NCI-H2029 treated with DMSO at 0.1 percent for 48 hours (cell line): ENCODE measurements at places on chromosomes 7 and 10.

DNA sequence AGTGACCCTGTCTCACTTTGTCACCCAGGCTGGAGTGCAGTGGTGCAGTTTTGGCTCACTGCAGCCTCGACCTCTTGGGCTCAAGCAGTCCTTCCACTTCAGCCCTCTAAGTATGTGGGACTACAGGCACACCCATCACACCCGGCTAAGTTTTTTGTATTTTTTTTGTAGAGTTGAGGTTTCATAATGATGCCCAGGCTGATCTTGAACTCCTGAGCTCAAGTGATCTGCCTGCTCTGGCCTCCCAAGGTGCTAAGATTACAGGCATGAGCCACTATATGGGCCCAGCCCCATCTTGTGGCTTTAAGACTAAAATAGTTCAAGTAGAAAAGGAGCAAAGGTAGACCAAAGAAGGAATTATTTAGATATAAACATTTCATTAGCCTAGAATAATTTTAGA, 65.5 kb downstream of the MLLT10 start:
- DNase-seq = no peak

- DNase-seq = no peak
These were observed 17.0 kb downstream of the TRA2A start for GRCh38 chr7:23514755-23515154.

DNA sequence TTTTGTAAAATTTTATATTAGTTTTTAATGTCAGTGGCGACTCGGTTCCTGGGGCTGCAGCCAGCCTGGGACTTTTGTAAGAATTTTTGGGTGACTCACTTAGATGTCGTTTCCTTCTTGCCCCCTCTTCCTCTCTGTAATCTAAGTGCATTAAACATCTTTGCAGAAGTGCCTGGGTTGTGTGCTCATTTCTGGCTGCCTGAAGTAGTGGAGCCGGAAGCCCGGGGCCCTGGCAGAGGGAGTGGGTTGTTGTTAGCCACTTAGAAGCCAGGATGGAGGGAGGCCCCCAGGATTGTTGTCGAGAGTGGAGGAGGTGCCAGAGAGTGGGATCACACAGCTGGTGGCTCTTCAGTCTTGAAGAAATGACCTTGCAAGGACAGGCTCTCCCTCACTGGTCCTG, 11.0 kb upstream of the TRIM8 start:
- DNase-seq = no peak

- peak; percentile 1 for DNase-seq
These were observed at the start of gene STOX1 for GRCh38 chr10:68826764-68827591. STOX1 (plus strand) TSS chr10:68827531; CDS start chr10:68827624, 93 bp downstream.

DNA sequence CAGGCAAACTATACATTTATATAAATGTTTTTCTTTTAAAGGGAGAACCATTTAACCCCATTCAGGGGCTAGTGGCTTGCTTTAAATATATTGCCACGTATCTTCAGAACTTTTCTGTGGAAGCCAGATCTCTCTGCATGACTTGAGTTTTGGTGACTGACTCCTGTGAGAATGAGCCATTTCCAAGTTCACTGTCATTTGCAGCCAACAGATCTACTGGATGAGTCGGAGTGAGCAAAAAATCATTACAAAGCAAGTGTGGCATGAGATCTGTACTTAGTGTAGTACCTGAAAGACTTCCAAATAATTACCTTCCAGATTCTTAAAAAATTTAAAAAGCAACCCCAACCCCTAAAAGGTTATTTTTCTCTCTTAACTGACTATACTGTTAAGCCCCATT, 45.6 kb downstream of the PDSS1 start:
- no peak for DNase-seq

DNA sequence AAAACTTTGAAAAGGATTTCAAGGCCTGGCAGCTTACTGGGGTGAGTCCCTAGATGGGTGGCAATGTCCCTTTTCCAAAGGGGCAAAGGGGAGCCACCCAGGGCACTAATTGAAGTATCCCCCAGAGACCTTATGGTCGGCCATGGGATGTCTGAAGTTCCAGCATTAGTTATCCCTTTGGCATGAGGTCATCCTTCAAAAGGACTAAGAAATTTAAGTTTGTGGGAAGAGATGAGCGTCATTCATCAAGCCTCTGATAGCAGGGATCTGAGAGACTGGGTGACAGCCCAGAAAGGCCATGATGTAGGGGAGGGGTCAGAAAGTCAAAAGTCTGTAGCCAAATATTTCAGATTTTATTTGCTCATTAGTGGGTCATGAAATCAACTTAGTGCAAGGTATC, 195.3 kb downstream of the ZNF438 start:
- no peak for DNase-seq

DNA sequence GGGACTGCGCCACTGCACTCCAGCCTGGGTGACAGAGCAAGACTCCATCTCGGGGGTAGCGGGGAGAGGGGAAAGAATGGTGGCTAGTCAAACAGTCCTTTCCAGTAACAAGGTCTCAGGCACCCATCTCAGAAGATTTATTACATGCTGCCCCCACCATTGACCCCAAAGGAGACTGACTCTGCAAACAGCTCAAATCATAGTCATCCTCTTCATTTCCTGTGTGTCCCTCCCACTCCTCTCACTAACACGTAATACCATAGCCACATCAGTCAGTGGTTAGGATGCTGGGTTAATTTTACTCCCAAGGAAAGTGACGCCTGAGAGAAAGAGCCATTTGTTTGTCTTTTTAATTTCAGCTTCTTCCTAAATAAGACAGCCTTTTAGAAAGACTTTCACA, 56.6 kb upstream of the BET1 start:
- no peak for DNase-seq
